Activated CD8-positive, alpha-beta T cell treated with anti-CD3 and anti-CD28 coated beads for 36 hours (primary cell): ENCODE measurements at places on chromosomes 1 and 21. TPM values are rescaled to one million over a fixed set of nuclear protein-coding genes. Genes with fewer than 3 reads are reported as not detected.

DNA sequence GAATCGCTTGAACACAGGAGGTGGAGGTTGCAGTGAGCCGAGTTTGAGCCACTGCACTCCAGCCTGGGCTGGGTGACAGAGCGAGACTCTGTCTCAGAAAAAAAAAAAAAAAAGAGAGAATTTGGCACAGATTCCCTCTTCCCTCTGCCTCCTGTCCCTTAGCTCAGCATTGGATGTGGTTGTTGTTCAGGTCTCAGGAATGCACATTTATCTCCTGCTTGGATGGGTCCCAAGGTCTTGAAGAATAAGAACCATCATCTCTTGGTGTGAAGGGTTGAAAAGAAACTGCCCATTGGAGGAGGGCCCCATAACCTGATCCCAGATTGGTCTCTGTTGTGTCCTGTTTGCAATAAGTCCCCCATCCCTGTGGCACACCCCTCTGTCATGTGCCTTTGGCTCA is 34.9 kb downstream of the UBIAD1 start:
- H3K27me3 ChIP-seq: no peaks in the 10 kb centered on the region
- H3K27ac ChIP-seq: no peak overlapping the region
- no peaks in the 10 kb centered on the region for H3K36me3 ChIP-seq

- no peak overlapping the region for H3K27ac ChIP-seq
- H3K36me3 ChIP-seq: peaks cover 41% of the 10 kb centered on the region
- DNase-seq: no peak
Measured at GRCh38 chr1:116529199-116529631, 41.6 kb downstream of the CD58 start.

DNA sequence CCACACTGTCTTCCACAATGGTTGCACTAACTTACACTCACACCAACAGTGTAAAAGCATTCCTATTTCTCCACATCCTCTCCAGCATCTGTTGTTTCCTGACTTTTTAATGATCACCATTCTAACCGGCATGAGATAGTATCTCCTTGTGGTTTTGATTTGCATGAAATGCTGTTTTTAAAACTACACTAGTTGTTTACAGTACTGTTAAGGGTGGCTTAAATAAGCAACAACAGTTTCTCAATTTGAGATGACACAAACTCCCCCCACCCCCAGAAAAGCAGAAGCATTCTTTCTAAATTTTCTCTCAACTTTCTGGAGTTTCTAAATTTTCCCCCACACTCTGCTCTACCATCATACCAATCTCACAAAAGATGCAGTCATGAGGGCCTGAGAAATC is 7.1 kb upstream of the SLAMF7 start:
- peaks cover 46% of the 10 kb centered on the region for H3K36me3 ChIP-seq
- peaks cover 45% of the 10 kb centered on the region for H3K4me1 ChIP-seq
- H3K27me3 ChIP-seq: no peaks in the 10 kb centered on the region

DNA sequence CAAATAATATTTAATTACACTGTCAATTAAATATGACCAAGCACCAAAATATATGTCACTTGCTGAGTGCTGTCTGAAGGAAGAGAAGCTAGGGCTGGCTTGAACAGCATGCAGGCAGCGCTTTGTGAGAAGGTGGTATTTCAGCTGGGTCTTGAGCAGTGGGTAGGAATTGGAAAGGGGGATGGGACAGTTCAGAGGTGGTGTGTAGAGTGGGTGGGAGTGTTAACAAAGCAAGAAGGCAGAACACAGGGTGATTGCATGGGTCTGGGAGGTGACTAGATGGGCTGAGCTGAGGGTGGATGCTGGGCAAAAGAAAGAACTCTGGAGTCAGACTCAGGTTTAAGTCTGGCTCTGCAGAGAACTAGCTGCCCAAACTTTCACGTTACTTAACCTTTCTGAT is 14.3 kb upstream of the ETV3 start:
- no peak overlapping the region for H3K27ac ChIP-seq
- H3K4me3 ChIP-seq: no peak overlapping the region
- no peak for DNase-seq
- H3K36me3 ChIP-seq: no peaks in the 10 kb centered on the region
- H3K27me3 ChIP-seq: peaks cover 3% of the 10 kb centered on the region

DNA sequence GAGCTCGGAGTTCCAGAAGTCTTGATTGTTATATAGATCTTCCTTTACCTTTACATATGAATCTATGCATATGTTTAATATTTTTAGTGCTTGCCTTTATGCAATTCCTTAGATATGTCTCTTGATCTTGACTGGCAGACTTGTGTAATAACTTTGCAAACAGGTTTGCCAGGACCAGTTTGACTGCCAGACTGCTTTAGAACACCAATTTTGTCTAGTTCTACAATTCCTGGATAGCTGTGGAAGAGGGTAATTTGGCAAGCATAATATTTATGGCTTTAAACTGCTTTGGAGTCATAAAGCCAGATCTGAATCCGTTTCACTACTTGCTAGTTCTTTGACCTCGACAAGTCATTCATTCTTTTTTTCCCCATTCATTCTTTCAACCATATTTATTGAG is 250.0 kb downstream of the FAF1 start:
- peaks cover 9% of the 10 kb centered on the region for H3K4me1 ChIP-seq
- no peak for DNase-seq
- no peak overlapping the region for H3K4me3 ChIP-seq
- no peaks in the 10 kb centered on the region for H3K27me3 ChIP-seq
- no peaks in the 10 kb centered on the region for H3K36me3 ChIP-seq

DNA sequence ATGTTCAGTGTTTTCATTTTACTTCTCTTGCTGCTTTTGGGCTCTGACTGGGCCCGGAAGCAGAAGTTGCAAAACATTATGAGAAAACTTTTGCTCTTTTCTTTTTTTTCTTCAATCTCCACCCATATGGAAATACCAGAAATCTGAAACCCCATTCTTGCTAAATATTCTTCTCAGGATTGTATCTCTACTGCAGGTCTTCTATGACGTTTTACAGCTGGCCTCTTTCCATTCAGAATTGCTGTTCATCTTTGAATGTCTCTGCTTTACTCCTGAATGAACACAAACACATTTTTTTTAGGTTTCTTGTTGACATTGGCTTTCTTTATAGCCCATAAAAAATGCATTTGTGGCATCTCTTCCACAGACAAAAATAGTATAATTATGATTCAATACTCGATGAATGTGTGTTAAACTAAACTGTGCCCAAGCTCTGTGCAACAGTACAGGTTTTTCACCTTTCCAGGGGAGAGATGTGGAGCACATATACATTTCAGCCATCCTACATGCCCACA is 18.8 kb downstream of the PTPRC start:
- H3K27ac ChIP-seq: peak overlapping the region; percentile 96
- H3K4me3 ChIP-seq: peak overlapping the region; percentile 71
- H3K4me1 ChIP-seq: peaks cover 64% of the 10 kb centered on the region

DNA sequence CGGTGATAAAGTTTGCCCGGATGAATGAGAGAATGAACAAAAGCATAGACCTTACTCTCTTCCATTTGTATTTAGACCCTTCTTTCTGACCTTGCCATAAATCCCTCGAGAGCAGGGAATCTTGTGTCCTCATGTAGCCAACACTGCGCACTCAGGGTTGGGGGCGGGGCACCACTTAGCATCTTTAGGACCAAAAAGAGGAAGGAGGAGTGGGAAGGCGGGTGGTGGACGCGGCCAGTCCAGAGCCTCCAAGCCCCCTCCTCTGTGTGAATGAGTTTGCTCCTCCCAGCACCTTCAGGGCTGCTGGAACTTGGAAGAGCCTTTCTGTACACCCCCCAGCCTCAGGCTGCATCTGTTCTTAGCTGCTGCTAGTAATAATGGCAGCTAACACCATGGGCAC is 141.9 kb upstream of the TMEM51 start:
- DNase-seq: no peak
- no peaks in the 10 kb centered on the region for H3K36me3 ChIP-seq
- no peaks in the 10 kb centered on the region for H3K27me3 ChIP-seq
- H3K4me3 ChIP-seq: no peak overlapping the region
- H3K4me1 ChIP-seq: no peaks in the 10 kb centered on the region

GRCh38 chr1:157117527-157118057 is 18.0 kb upstream of the ETV3L start:
- H3K27me3 ChIP-seq: no peaks in the 10 kb centered on the region
- no peaks in the 10 kb centered on the region for H3K4me1 ChIP-seq
- DNase-seq: no peak
- H3K4me3 ChIP-seq: no peak overlapping the region
- no peaks in the 10 kb centered on the region for H3K36me3 ChIP-seq

DNA sequence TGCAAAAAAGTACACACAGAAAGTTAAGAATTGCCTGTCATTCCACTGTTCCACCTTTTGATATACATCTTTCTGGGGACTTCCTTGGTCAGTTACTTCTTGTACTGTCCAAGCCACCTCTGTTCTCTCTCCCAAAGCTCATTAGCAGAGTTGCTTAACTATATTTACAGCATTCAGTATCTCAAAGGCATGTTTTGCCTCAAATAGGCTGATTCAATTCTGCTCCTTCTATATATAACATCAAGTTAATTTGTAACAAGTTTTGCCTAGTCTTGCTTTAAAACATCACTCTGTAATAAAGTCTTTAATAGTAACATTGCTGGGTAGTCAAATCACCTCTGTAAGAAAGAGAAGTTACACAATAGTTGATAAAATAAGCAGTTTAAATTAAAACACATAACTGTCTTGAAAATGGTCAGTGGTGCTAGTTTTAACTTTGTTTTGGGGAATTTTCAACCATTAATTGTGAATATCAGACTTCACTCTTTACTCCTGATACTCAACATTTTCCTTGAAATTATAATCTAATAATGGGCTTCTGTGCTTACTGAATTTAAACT is 35.7 kb downstream of the EDARADD start:
- no peaks in the 10 kb centered on the region for H3K36me3 ChIP-seq
- no peak overlapping the region for H3K4me3 ChIP-seq
- H3K27me3 ChIP-seq: no peaks in the 10 kb centered on the region
- H3K4me1 ChIP-seq: peaks cover 6% of the 10 kb centered on the region

- H3K27ac ChIP-seq: no peak overlapping the region
- DNase-seq: no peak
- no peaks in the 10 kb centered on the region for H3K4me1 ChIP-seq
- no peaks in the 10 kb centered on the region for H3K36me3 ChIP-seq
Measured at GRCh38 chr1:22658385-22659163, 5.5 kb downstream of the C1QB start.

DNA sequence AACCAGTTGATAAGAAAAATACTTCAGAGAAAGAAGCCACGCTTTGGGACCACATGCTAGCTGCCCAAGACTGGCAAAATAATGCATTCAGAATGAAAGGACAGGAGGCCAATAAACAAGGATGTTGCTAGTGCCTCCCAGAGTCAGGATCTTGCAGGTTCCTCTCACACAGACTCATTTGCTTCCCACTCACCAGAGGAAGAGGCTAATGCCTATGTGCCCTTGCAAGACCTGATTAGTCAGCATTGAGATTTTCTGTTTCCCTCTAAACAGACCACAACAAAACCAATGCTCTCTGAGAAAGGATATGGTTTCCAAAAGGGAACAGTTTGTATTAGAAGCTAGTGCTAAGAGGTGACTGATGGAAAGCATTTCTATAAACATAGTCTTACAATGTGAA is 85.7 kb downstream of the NRDC start:
- DNase-seq: peak; percentile 7
- peak overlapping the region; percentile 38 for H3K27ac ChIP-seq
- no peak overlapping the region for H3K4me3 ChIP-seq
- H3K4me1 ChIP-seq: peaks cover 13% of the 10 kb centered on the region
- H3K36me3 ChIP-seq: peaks cover 36% of the 10 kb centered on the region

DNA sequence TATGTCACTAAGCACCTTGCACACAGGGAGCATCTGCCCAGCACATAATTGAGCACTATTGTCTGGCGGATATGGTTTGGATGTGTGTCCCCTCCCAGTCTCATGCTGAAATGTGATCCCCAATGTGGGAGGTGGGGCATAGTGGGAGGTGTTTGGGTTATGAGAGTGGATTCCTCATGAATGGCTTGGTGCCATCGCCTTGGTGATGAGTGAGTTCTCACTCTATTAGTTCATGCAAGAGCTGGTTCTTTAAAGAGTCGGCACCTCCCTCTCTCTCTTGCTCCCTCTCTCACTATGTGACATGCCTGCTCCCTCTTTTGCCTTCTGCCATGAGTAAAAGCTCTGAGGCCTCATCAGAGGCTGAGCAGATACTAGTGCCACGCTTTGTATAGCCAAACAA is 9.5 kb downstream of the CTSK start:
- DNase-seq: no peak
- H3K36me3 ChIP-seq: peaks cover 11% of the 10 kb centered on the region
- no peaks in the 10 kb centered on the region for H3K4me1 ChIP-seq
- no peak overlapping the region for H3K4me3 ChIP-seq
- no peak overlapping the region for H3K27ac ChIP-seq

DNA sequence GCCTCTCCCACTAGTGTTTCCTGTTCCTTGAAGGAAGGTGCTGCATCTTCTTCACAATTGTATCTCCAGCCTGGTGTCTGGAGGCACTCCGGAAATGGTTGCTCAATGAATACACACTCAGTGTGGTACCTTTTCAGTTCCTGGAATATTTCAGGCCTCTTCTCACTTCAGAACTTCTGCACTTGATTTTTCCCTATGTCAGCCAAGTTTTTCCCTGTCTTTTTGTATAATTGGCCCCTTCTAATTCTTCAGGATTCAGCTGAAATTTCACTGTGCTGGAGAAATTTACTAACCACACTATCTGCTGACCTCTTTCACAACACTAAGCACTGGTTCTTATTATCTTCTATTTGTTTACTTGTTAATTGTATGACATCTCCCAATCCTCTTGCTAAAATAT is 61.2 kb upstream of the MAP10 start:
- H3K27ac ChIP-seq: no peak overlapping the region
- peaks cover 4% of the 10 kb centered on the region for H3K36me3 ChIP-seq

GRCh38 chr21:34530261-34530660 is 18.3 kb upstream of the KCNE1 start:
- H3K36me3 ChIP-seq: no peaks in the 10 kb centered on the region
- peaks cover 37% of the 10 kb centered on the region for H3K4me1 ChIP-seq
- H3K27ac ChIP-seq: no peak overlapping the region
- H3K27me3 ChIP-seq: no peaks in the 10 kb centered on the region
- DNase-seq: no peak

- DNase-seq: no peak
- H3K4me1 ChIP-seq: no peaks in the 10 kb centered on the region
- peaks cover 13% of the 10 kb centered on the region for H3K27me3 ChIP-seq
- H3K36me3 ChIP-seq: no peaks in the 10 kb centered on the region
- no peak overlapping the region for H3K27ac ChIP-seq
Measured at GRCh38 chr1:33738976-33739375, 124.9 kb upstream of the HMGB4 start.

DNA sequence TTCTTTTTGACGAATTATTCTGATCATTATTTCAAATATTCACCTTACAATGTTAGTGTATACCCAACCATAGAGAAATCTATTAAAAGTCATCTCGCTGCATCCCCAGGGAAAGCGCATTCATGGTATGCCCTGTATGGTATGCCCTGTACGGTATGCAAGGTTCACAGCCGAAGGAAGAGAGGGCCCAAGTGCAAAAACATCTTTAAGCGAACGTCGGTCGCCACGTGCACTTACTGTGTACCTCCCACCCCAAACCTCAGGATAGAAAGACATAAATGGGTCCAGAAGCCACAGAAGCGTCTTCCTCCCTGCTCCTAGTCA is 14.4 kb downstream of the HLX start:
- DNase-seq: no peak
- H3K27me3 ChIP-seq: peaks cover 65% of the 10 kb centered on the region
- no peak overlapping the region for H3K4me3 ChIP-seq
- peaks cover 5% of the 10 kb centered on the region for H3K4me1 ChIP-seq

Gene MSH4
- 0.32 TPM for total RNA-seq

Gene LCE1F
- not detected for total RNA-seq

Gene SLC19A1
- 46.1 TPM for total RNA-seq

Gene MATN1
- 1.4 TPM for total RNA-seq

Gene UBE2U
- total RNA-seq: not detected

Gene DCST1
- not detected for total RNA-seq

Gene TMPRSS15
- not detected for total RNA-seq

Gene FAM163A
- not detected for total RNA-seq
